ENCODE measurements at places on chromosomes 1 and 21.

- peak; percentile 40 for DNase-seq
Measured at GRCh38 chr1:163528710-163529348, 207.1 kb downstream of the NUF2 start.

- DNase-seq = no peak
Measured at GRCh38 chr1:205589618-205590456, 42.0 kb downstream of the ELK4 start.

GRCh38 chr1:108661030-108661609, at the start of gene HENMT1:
HENMT1 (minus strand) TSS chr1:108661093; CDS start chr1:108659884, 1,209 bp downstream.
- peak; percentile 77 for DNase-seq

DNA sequence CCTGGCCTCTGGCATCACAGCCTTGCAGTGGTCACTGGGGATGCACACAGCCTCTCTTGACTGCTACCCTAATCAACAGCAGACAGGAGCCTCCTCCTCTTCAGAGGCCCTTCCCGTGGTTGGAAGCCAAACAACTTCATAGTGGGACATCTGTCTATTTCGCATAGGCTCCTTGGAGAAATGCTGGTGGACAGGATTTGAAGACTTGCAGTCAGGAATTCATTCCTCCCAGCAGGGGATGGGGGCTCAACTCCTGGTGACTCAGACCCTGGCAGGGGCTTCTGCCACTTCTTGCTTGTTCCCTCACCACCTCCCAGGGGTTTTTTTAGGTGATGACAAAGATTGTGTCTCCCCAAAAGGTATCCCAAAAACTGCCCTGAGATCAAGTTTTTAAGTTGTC, 191.7 kb upstream of the CAMK1G start:
- DNase-seq = no peak

GRCh38 chr1:111506561-111506960, 3.1 kb upstream of the ADORA3 start:
- no peak for DNase-seq

DNA sequence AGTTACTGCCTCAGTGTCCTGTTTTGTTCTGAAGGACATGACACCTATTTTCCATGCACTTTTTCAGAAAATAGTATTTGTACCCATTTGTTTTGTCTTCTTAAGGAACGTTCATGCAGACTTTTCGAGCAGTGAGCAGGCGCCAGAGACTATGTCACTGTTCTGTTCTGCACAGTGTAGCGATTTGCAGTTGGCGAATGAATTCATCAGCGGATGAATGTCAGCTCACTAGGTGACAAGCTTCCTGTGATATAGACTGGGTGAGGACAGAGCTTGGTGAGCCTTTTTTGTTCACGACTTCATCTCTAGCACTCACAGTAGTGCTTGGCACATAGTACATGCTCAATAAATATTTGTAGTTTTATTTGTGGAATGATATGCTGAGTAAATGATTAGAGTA, 177.8 kb downstream of the NFIA start:
- no peak for DNase-seq

- DNase-seq = no peak
Measured at GRCh38 chr1:107407011-107407410, 266.2 kb downstream of the NTNG1 start.

GRCh38 chr1:40825996-40826395, 36.2 kb downstream of the CITED4 start:
- no peak for DNase-seq

- DNase-seq = no peak
Measured at GRCh38 chr21:15444118-15444960, 285.4 kb upstream of the USP25 start.

All from astrocyte of the spinal cord (primary cell).